RWPE1 (cell line): ENCODE measurements at places on chromosomes 16 and 17.
A peak's percentile ranks its signal among the peaks of the same experiment; 100 is the strongest.

DNA sequence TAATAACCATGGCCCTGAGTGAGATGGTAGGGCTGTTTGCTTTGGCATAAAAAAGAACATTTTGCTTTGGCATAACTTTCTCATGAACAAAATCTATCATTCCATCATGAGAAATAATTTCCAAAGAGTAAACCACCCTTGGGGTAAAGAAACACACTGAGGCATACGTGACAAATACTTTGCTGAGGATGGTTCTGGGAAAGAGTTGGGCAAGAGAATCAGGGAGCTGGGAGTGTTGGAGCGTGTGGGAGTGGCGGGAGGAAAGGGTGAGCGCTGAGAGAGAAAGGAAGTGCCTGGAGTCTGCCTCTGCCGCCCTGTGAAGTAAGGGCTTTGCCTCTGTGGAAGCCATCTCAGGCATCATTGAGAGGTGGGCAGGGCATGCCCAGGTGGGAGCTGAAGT, 60.2 kb upstream of the ARHGAP44 start:
- no peak for DNase-seq

DNA sequence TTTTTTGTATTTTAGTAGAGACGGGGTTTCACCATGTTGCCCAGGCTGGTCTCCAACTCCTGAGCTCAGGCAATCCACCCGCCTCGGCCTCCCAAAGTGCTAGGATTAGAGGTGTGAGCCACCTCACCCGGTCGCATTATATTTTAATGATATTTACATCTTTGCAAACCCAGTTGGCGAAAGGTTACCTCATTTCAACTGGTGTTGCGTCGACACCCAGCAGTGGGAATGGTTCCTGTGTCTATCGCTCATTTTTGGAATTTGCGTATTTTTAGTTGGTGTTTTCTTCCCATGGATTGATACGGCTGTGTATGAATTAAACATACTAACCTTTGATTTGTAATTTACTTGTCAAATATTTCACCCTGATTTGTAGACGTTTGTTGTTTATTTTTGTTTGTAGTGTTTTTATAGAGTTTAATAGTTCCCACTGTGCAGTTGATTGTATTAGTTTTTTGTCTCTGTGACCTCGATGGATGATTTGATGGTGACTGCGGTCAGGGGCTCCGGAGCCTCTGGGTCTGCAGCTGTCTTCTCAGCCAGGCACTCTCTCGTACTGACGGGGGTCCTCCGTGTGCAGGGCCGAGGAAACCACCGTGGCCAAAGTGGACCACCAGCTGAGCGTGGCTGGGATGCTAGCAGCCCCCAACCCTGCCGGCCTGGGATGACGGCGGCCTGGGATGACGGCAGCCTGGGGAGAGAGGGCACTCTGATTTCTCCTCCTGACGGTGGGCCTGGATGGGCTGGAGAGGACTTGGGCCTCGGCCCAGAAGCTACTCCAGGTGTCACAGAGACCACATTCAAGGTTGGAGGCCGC, 4.0 kb downstream of the CD7 start:
- no peak for DNase-seq

GRCh38 chr17:59837308-59838051, 55.3 kb downstream of the TUBD1 start:
- DNase-seq: peak; percentile 86

GRCh38 chr16:27321013-27321915, 7.5 kb downstream of the IL4R start:
- peak; percentile 55 for DNase-seq

- DNase-seq: no peak
These were observed 31.0 kb upstream of the C16orf78 start for GRCh38 chr16:49342336-49343265.

GRCh38 chr16:88318051-88318450, 64.7 kb upstream of the ZNF469 start:
- DNase-seq: no peak

GRCh38 chr17:50274897-50275221, 593 bp downstream of the TMEM92 start:
- DNase-seq: no peak
